ENCODE measurements at places on chromosomes 4 and X.

- no peaks in the 10 kb centered on the region for H3K4me1 ChIP-seq
- H3K27me3 ChIP-seq: no peaks in the 10 kb centered on the region
- no peak overlapping the region for H3K27ac ChIP-seq
These were observed 72.7 kb downstream of the FRMPD4 start for GRCh38 chrX:12210971-12211370.

DNA sequence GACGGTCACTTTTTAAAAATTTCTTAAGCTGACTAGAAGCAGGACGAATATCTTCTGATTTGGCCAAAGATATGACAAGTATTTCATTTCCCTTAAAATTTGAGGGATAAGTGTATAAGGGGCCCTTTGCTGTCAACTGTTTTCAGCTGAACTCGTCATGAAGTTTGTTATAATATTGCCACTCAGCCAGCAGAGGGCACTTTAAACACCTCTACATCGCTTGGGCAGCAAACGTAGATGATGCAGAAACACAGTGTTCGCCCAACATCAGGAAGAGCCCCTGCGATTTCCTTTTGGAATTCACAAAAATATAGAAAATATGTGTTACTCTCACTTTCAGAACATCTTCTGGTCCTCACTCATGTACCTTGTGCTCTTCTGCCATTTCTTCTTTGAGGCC is 435.7 kb upstream of the FMR1 start:
- H3K4me3 ChIP-seq: peak overlapping the region; percentile 3
- no peaks in the 10 kb centered on the region for H3K36me3 ChIP-seq
- no peaks in the 10 kb centered on the region for H3K27me3 ChIP-seq
- H3K27ac ChIP-seq: no peak overlapping the region

GRCh38 chr4:187921946-187922623 is 73.5 kb upstream of the ZFP42 start:
- no peak overlapping the region for H3K27ac ChIP-seq
- H3K4me1 ChIP-seq: no peaks in the 10 kb centered on the region
- DNase-seq: no peak
- H3K36me3 ChIP-seq: no peaks in the 10 kb centered on the region
- no peak overlapping the region for H3K4me3 ChIP-seq

GRCh38 chrX:73262991-73263390 is 48.3 kb upstream of the NAP1L2 start:
- no peaks in the 10 kb centered on the region for H3K4me1 ChIP-seq
- no peak overlapping the region for H3K27ac ChIP-seq
- DNase-seq: peak; percentile 2
- H3K4me3 ChIP-seq: no peak overlapping the region
- no peaks in the 10 kb centered on the region for H3K27me3 ChIP-seq

- H3K27me3 ChIP-seq: no peaks in the 10 kb centered on the region
- H3K36me3 ChIP-seq: no peaks in the 10 kb centered on the region
- H3K27ac ChIP-seq: no peak overlapping the region
- H3K4me3 ChIP-seq: no peak overlapping the region
- H3K4me1 ChIP-seq: no peaks in the 10 kb centered on the region
- no peak for DNase-seq
These were observed 18.5 kb downstream of the CPZ start for GRCh38 chr4:8610858-8611616.

GRCh38 chr4:55013431-55013955 is 111.9 kb downstream of the KDR start:
- H3K4me3 ChIP-seq: no peak overlapping the region
- no peaks in the 10 kb centered on the region for H3K27me3 ChIP-seq
- H3K4me1 ChIP-seq: no peaks in the 10 kb centered on the region
- no peak overlapping the region for H3K27ac ChIP-seq
